Naive thymus-derived CD8-positive, alpha-beta T cell (primary cell): ENCODE measurements at places on chromosomes 12 and 14. TPM values are rescaled to one million over a fixed set of nuclear protein-coding genes. Genes with fewer than 3 reads are reported as not detected.

- no peaks in the 10 kb centered on the region for H3K27me3 ChIP-seq
- peaks cover 15% of the 10 kb centered on the region for H3K4me1 ChIP-seq
- H3K4me3 ChIP-seq: no peak overlapping the region
- no peaks in the 10 kb centered on the region for H3K36me3 ChIP-seq
- no peak overlapping the region for H3K27ac ChIP-seq
Observed at GRCh38 chr14:31059152-31059924, 33.2 kb upstream of the STRN3 start.

DNA sequence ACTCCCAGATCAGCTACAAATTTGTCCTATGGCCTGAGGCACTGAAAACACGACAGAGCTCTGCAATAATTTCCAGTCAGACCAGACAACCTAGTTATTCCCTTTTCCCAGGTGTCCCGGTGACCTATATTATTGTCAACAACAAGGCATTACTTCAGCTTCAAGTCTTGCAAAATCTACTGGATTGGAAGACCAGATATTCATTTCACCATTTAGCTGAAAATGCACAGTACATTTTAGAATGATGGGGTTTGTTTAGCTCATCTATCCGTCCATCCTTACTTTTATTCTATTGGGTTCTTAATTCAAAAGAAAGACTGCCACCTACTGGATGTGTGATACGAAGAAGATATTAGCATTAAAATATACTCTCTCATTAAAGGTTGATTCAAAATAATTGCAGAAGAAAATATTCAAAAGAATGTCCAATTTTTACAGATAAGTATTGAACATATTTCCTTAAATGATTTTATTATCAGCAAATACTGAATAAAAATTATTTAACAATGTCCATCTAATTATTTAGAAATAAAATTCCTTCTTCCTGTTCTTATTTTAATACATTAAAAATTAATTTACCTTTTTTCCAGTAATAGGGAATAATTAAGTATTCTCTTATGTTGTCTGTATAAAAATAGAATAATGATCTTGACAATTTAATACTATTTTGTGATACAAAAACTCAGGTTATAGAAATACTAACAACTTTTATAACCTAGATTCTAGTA lies 244.9 kb upstream of the LRIG3 start:
- H3K4me1 ChIP-seq: no peaks in the 10 kb centered on the region
- DNase-seq: no peak
- no peak overlapping the region for H3K4me3 ChIP-seq
- no peak overlapping the region for H3K27ac ChIP-seq
- no peaks in the 10 kb centered on the region for H3K36me3 ChIP-seq

TSPAN11 gene
- total RNA-seq: not detected

IFI27L1 gene
- 8.4 TPM for total RNA-seq

KLRD1 gene
- 5.0 TPM for total RNA-seq

ANKRD33 gene
- not detected for total RNA-seq
